ENCODE measurements at places on chromosomes 7 and 10.

GRCh38 chr10:33129141-33129995 lies 171.3 kb upstream of the ITGB1 start:
- DNase-seq = no peak

- DNase-seq = no peak
Observed at GRCh38 chr10:90398566-90398965, 459.3 kb downstream of the HTR7 start.

- DNase-seq = peak; percentile 59
Observed at GRCh38 chr10:122498521-122498920, 37.2 kb downstream of the HTRA1 start.

DNA sequence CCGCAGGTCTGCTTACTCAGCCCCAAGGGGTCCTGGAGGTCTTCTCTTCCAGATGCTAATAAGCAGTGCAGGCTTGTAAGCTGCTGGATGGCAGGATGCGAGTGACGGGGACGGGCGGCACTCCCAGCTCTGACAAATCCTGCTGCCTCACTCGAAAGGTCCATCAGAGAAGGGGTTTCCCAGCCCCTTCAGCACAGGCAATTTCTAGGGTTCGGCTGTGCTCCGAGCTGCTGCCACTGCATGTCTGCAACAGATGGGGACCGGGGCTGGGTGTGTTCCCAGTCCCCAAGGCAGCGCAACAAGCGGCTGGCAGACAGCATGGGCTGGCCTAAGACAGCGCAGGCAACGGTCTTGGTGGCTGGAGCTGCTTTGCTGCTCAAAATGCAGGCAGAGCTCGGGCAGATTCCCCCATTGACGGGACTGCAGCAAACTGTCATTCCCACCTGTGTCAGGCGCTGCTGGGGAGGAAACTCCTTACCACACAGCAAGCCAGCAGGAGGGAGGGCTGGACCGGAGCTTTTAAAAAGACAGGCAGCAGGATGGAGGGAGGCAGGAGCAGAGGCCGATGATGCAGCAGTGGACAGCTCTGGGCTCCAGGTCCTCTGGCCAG lies 62.4 kb downstream of the PRKAG2 start:
- DNase-seq = no peak

DNA sequence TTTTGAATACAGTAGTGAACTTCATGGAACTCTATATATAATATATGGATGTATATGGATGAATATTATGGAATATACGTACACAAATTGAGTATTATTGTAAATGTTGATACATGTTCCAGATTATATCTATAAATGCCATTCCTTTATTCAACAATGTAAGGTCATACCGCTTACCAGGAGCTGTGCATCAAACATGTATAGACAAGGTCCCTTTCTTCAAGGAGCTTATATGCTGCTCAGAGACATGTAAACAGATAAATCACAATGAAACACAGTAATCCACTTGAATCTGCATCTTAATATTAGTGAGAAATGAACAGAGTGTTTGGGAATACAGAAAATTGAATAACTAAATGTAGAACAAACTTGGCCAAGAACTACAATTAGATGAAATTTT lies 898 bp upstream of the SEM1 start:
- DNase-seq = no peak

GRCh38 chr7:130489140-130489983 lies 2.5 kb upstream of the MEST start:
- DNase-seq = peak; percentile 93

- no peak for DNase-seq
Observed at GRCh38 chr7:96996111-96996957, 9.0 kb upstream of the DLX6 start.

GRCh38 chr10:58082248-58082647 lies 185.4 kb downstream of the IPMK start:
- no peak for DNase-seq

GRCh38 chr10:132417957-132418441 lies 21.0 kb downstream of the PWWP2B start:
- DNase-seq = no peak

GRCh38 chr7:143382126-143382790 lies 1.1 kb downstream of the ZYX start:
- DNase-seq = no peak

GRCh38 chr10:131179361-131179760 lies 132.2 kb downstream of the TCERG1L start:
- DNase-seq = no peak

- DNase-seq = no peak
Observed at GRCh38 chr7:659306-659847, 67.1 kb upstream of the DNAAF5 start.

DNA sequence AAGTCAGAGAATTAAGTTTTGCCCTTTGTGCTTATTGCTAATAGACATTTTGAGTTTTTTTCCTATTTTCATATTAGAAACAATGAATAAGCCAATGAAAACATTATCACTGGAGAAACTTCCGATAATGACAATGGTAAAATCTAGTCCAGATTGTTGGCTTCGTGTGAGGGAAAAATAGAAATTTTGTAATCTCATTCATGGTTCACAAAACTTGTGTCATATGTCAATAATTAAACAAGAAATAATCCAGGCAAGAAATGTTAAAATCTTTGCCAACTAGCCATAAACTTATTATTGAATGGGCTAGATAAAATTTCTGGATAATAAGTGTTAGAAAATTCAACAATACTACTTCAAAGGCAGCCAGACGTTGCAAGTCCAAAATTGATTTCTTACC lies 36.6 kb downstream of the RNLS start:
- no peak for DNase-seq

DNA sequence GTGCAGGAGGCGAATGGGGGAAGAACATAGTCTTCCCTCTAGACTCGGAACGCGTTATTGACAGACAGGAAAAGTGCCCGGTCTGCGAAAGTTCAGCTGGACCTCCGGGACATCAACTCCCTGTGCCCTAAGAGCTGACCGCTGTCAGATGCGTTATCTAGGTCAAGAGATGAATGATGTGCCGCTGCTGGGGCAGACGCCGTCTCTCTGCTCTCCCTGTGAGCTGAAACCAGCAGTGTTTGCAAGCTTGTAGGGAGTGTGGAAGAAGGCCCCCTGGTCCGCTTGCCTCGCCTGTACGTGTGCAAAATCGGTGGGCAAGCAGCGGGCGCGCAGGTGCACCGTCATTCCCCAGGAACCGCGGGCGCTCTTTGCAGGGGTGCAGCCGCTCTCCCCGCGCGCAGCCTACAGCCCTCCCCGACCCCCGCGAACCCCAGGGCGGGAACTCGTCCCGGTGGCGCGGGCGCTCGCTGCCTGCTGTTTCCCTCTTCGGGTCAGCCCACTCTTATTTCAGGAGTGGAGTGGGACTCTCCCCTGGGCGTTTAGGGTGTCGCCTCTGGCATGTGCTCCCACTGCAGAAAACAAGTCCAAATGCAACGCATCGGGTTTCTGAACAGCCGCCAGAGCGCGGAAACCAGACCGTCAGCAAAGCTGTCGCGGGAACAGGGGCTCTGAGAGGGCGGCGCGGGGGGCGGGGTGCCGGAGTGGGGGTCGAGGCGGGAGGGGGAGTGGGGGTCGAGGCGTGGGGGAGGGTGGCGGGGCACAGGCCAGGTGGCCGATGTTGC lies 1.8 kb upstream of the PFKFB3 start:
- DNase-seq = peak; percentile 77

- DNase-seq = no peak
Observed at GRCh38 chr10:101267290-101267680, 38.0 kb upstream of the LBX1 start.

GRCh38 chr10:78660446-78661106 lies 408.2 kb upstream of the ZMIZ1 start:
- DNase-seq = no peak

DNA sequence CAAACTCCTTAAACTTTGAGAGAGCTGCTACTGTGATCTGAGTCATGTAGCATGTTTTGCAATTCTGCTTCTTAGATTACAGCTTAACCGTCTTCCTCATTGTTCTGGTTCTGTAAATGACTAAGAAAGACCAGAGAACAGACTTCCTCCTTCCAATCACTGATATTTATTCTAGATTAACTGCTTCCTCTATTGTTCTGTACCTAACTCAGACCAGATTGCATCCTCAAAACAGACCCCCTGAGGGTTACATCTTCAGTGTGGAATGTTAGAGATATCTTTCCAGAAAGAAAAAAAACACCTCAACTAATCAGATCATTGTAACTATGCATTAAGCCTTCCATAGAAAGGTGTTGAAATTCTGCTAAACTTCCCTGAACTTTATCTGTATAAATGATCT lies 5.7 kb upstream of the PIP start:
- no peak for DNase-seq

DNA sequence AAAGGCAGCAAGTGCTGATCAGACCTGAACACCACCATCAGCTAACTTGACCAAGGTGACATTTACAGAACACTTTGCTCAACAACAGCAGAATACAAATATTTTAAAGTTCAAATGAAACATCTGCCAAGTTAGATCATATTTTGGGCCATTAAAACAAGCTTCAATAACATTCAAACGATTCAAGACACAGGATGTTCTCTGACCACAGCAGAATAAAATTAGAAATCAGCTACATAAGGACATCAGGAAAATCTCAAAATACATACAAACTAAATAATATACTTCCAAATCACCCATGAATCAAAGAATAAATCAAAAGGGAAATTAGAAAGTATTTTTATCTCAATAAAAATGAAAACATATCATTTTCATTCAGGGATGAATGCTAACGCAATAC lies 173.0 kb downstream of the PKD1L1 start:
- DNase-seq = no peak

DNA sequence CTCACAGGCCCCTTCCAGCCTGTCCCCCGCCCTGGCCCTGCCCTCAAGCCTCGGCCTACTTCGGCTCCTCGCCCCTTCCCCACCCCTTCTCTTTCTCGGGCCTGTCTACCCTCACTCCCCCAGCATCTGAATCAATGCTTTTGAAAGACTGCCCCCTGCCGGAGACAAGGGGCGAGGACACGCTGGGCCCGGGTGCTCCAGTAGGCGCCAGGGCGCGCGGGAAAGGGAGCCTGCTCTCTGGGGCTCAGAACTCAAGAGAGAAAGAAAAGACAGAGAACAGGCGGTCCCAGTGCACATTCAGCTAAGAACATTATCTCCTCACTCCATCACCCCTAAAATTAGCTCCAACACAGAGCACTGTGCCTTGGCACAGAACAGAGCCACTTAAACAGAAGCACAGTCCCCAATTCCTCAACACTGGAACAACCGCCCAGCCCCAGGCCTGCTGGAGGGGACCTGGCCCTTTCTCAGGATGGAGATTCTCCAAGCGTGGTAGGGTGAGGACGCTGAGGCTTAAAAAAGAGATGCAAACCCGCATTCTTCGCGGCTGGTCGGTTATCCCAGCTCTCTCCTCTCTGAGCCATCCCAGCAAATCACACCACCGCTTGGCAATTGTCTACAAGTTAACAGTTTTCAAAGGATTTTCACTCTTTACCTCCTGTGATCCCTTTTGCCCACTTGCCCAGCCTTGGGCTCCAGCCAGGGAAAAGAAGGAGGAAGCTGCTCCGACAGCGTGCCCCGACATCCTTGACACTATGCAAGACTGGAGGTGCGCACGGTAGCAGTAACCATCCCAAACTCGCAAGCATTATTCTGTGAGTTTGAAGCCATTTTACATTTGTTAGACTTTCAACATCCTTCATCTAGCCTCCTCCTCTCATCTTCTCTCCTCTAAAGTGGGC lies 2.1 kb downstream of the GIGYF1 start:
- DNase-seq = peak; percentile 88

DNA sequence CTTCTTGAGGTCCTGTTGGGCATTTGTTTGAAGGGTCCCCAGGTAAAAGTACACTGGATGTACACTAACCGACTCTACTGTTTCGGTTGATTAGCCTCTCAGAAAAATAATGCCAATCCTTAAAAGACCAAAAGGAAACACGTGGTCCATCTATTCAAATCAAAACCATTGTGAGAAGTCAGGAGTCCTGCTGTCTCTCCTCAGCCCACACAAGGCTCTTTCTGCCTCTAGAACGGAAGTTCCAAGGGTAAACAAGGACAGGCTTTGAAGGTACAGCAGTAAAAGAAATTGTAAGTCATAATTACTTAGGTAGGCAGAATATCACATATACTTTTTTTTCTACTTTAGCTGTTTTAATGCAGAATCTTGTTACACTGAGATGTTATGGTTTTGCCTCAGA lies 71.7 kb upstream of the TPK1 start:
- no peak for DNase-seq

- peak; percentile 16 for DNase-seq
Observed at GRCh38 chr10:94103801-94104221, 110.1 kb downstream of the PLCE1 start.

- DNase-seq = peak; percentile 74
Observed at GRCh38 chr10:14554091-14554490, 220.6 kb downstream of the FAM107B start.

- DNase-seq = peak; percentile 11
Observed at GRCh38 chr10:97127509-97127908, 58.2 kb downstream of the SLIT1 start.

- no peak for DNase-seq
Observed at GRCh38 chr10:116803451-116804249, 45.6 kb upstream of the ENO4 start.

GRCh38 chr7:1922870-1923236 lies 252.8 kb downstream of the ELFN1 start:
- DNase-seq = no peak

DNA sequence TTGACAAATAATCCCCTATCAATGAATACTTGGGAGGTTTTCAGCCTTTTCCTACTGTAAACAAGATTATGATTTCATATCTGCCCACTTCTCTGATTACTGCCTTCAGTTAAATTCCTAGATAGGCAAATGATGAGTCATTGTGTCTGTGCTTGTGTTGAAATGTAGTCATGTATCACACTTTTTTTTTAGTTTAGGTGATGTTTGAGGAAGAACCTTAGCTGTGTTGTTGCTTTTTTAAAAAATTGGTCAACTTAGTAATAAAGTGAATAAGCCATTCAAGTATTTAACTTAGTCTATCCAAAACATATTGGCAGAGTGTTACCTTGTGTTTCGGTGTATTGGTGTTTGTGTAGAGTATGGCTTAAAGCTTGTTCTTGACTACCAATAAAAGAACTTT lies 60.0 kb downstream of the WAC start:
- no peak for DNase-seq

GRCh38 chr10:90929179-90929578 lies 8.3 kb upstream of the ANKRD1 start:
- no peak for DNase-seq

GRCh38 chr10:52720018-52720417 lies 52.6 kb downstream of the MBL2 start:
- DNase-seq = no peak

DNA sequence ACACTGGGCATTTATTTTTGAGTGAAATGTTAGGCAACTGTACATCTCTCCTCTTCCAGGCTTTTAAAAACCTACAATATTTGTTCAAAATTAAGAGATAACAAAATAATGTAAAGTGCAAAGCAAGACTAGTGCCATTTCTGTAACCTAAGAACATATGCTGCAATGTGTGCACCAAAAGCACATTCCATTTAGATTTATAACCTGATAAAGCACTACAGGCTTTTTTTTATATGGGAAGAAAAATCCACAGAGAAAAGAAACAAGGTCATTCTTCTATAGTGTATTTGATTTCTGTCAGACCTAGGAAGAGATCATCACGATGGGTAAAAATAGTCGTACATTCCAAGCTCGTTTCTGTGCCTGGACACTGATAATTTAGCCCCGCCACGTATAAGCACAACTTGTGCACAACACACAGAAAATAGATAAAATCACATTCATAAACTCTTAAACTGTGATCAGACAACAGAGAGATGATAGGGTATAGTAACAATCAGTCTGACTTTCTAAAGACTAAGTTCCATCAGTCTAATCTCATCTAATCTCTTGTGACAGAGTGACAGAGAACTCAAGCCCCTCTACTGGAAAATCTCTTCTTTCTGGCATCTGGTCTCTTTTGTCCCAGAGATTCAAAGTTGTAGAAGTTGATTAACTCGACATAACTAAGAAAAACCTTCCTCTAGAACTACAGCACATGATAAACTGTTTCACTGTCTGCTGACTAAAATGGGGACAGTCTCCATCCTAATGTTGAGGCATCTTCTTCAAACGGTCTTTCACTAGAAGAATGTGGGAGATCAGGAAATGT lies 6.7 kb downstream of the LAMB1 start:
- no peak for DNase-seq

All from kidney (tissue), 22 donors.